Ascending aorta (tissue), 2 donors: ENCODE measurements at places on chromosomes 7 and 10. TPM values are rescaled to one million over a fixed set of nuclear protein-coding genes. Genes with fewer than 3 reads are reported as not detected.

BAIAP2L1 gene
- total RNA-seq = 2.8 TPM

ZPBP gene
- not detected for total RNA-seq

CAMK2B gene
- 3.2 TPM for total RNA-seq

ELMO1 gene
- total RNA-seq = 40.8 TPM

TRIM50 gene
- total RNA-seq = not detected

TMEM130 gene
- 33.6 TPM for total RNA-seq

DNA sequence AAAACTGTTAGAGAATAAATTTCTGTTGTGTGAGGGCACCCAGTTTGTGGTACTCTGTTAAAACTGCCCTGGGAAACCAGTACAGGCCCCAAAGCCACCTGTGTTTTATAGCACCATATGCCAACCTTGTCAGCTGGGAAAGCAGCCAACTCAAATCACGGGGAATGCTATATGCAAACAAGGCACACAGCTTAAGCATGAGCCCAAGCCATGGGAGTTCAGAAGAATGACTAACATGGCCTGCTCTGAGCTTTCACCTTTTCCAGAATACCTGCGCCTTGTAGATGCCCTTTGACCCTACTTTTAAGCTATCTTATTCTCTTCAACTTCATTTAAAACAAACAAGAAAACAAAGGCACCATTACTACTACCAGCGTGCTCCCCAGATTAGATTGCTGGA is 5.5 kb upstream of the SLC25A13 start:
- DNase-seq = no peak

GRCh38 chr10:5958077-5958476 is 19.3 kb downstream of the IL15RA start:
- no peak for DNase-seq

DNA sequence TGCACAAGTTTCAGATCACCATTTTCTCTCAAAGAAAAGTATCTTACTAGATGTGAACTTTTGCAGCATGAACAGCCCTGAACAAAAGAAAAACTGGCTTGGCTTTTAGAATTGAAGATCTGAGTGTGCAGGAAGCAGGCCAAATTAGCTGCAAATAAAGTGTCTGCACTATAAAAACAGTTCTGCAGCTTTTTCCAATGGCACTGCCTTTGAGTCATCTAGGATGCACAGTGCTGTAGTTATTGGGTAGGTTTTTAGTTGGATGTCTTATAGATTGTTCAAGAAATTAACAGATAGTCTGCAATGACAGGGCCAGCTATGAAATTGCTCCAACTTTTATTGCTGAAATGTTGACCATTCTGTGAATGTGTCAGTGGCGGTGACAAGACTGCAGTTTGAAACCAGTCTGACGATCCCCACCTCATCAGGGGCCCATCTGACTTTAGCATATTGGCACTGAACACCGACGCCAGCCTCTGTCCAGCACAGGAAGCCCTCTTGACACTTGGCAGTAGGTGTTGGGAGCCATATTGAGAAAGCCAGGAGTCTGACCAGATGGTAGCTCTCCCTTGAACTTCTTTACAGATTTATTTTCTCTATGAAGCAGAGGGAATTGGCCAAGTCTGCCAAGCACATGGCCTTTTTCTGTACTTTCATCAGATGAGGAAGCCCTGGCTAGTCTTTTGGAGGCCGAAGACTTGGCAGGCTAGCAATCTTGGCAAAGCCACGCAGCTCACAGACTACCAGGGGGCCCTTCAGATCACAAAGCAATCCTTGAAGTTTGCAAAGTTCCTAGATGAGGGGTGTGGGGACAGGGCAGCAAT is 490.6 kb downstream of the NEBL start:
- no peak for DNase-seq

DNA sequence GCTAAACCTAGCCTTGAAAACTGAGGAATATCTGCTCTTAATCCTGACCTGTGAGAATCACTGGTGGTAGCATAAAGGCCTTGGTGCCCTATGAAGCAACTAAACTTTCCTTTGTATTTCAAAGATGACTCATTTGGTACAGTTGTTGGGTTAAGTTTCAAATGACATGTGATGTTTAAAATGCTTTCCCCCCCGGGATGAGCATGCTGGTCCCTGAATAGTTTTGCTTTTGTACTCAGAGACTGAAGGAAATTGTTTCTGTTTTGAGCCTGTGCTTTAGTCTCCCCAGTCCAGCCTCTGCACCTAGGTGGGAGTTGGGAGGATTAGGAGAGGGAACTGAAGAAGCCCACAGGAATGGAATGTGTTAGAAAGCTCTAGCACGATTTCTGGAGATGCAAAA is 258.9 kb upstream of the NPY start:
- no peak for DNase-seq

DNA sequence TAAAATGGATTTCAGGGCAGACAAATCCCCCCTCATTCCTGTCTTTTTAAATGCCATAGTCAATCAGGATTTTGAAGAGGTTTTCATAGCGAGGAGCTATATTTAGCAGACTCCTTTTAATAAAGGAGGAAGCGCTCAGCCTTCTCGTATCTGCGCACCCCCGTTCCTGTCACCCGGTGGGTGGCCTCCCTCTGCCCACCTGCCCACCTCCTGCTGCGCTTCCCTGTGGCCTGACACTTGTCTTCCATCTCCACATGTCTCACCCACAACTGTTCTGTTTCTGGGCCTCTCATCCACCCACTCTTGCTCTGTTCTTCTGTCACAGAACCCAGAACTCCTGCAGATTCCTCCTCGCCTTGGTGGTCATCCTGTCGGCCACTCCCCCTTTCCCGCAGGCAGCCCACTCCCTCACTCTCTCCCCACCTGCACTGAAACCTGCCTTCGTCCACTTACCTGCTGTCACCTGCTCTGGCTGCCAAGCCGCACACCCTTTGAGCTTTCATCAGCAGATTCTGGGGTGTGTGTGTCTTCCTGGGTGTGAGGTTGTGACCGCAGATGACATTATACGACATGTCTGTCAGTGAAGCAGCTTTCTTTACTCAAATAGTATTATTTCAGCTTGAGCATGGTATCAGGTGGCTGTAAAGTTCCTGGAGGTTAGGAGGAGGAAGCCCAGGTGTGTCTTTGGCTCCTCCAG is 163.5 kb upstream of the AGK start:
- no peak for DNase-seq

GRCh38 chr7:132865366-132866143 is 216.3 kb downstream of the CHCHD3 start:
- DNase-seq = no peak

- no peak for DNase-seq
Observed at GRCh38 chr7:108454317-108454673, 1.9 kb downstream of the NRCAM start.

- no peak for DNase-seq
Observed at GRCh38 chr10:73076360-73077183, 20.1 kb downstream of the P4HA1 start.
